Left lung (tissue), 14 donors: ENCODE measurements at places on chromosomes 13 and 19. TPM values are rescaled to one million over a fixed set of nuclear protein-coding genes. Genes with fewer than 3 reads are reported as not detected.

The LILRB5 gene
- total RNA-seq = 11.9 TPM

The SPRYD7 gene
- total RNA-seq = 13.9 TPM

The ACP7 gene
- total RNA-seq = not detected

The ZNF709 gene
- total RNA-seq = 2.0 TPM

The ABCC4 gene
- total RNA-seq = 26.2 TPM

The ZNF541 gene
- 0.37 TPM for total RNA-seq

The KLF1 gene
- total RNA-seq = not detected

The GPR4 gene
- 4.5 TPM for total RNA-seq

The CYP2F1 gene
- 1.0 TPM for total RNA-seq

The OR7D2 gene
- total RNA-seq = not detected

The TMEM150B gene
- 13.3 TPM for total RNA-seq

The TMC4 gene
- total RNA-seq = 74.0 TPM

The ZNF844 gene
- 7.6 TPM for total RNA-seq

The ZNF682 gene
- 6.2 TPM for total RNA-seq

The CD22 gene
- 6.5 TPM for total RNA-seq

GRCh38 chr19:18626906-18627305 is 9.9 kb upstream of the KLHL26 start:
- DNase-seq = no peak

- no peak for DNase-seq
Observed at GRCh38 chr19:17306285-17306714, 628 bp downstream of the MRPL34 start.

DNA sequence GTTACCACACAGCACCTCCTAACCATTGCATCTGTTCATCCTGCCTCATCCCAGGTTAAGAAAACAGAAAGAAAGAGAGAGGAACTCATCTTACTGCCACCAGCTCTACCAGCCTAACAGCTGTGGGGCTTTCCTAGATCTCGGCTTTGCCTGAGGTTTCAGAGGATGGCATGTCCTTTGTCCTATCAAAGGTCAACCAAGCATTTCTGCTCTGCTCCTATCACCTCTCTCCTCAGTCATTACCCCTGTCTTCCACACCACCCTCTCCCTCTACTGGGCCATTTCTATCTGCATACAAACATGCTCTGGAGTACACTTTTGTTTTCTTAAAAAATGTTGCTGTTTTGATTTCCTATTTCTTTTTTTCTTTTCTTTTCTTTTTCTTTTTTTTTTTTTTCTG is 393.3 kb downstream of the IRS2 start:
- DNase-seq = no peak

DNA sequence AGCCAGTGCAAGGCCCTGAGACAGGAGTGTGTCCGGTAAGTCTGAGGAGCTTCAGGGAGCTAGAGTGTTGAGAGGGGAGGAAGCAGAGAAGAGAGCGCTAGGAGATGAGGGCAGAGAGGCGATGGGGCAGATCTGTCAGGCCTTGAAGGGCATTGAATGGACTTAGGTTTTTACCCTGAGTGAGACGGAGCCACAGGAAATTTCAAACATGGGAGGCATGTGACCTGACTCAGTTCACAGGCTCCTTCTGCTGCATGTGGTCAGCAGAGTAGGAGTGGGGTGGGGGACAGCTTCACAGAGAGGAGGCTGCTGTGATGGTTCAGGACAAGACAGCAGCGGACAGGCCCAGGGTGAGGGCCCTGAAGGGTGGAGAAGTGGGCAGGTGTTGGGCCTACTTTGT is 2.5 kb upstream of the FAM98C start:
- no peak for DNase-seq

GRCh38 chr13:52646967-52647366 is 4.7 kb downstream of the HNRNPA1L2 start:
- no peak for DNase-seq

- DNase-seq = no peak
Observed at GRCh38 chr13:76830805-76831204, 55.4 kb downstream of the KCTD12 start.

DNA sequence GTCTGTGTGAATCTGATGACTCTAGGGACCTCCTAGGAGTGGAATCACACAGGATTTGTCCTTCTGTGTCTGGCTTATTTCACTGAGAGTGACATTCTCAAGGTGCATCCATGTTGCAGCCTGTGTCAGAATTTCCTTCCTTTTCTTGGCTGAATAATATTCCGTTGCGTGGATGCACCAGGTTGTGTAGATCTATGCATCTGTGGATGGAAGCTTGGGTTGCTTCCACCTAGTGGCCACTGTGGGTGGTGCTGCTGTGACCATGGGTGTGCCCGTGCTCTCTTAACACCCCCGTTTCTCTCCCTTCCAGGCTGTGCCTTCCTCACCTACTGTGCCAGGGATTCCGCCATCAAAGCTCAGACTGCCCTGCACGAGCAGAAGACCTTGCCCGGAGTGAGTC is 26.2 kb downstream of the CELF5 start:
- no peak for DNase-seq

- DNase-seq = peak; percentile 47
Observed at GRCh38 chr19:2552859-2553258, 76.9 kb downstream of the GADD45B start.

GRCh38 chr19:22427547-22427946 is 5.4 kb upstream of the ZNF98 start:
- no peak for DNase-seq

- DNase-seq = no peak
Observed at GRCh38 chr13:111033172-111034130, 81.7 kb upstream of the ARHGEF7 start.

DNA sequence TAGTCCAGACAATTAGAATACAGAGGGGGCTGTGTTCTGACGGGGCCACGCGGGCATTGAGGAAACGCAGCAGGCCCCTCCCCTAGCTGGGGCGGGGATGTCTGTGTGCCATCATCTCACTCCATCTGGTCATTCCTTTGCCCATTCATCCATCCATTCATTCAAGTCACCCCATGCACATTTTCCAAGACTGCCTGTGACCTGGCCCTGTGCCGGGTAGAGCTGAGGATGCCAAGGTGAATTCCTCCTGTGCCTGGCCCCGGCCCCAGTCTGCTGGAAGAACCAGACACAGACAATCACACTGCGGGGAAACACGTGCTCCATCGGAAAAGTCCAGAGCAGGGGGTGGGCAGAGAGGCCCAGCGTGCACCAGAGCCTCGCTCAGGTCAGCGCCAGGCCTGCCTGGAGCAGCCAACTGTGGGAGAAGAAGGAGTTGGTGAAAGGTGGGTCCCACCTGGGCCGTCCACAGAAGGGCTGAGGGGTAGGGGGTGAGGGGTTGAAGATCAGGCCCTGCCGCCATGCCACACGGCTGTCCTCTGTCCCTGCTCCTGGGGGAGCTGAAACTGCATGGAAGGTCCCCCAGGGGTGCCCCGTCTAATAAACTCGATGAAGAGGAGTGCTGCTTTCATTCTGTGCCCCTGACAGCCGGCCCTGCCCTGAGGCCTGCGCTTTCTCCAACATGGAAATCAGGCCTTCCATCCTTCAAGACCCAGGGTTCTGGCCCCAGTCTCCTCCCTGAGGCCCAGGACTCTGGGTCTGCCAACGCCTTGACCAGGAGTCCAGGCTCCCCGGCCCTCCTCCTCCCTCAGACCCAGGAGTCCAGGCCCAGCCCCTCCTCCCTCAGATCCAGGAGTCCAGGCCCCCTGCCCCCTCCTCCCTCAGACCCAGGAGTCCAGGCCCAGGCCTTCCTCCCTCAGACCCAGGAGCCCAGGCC is 1.6 kb upstream of the CACNG6 start:
- DNase-seq = no peak

GRCh38 chr13:47409778-47410177 is 512.9 kb upstream of the HTR2A start:
- no peak for DNase-seq

DNA sequence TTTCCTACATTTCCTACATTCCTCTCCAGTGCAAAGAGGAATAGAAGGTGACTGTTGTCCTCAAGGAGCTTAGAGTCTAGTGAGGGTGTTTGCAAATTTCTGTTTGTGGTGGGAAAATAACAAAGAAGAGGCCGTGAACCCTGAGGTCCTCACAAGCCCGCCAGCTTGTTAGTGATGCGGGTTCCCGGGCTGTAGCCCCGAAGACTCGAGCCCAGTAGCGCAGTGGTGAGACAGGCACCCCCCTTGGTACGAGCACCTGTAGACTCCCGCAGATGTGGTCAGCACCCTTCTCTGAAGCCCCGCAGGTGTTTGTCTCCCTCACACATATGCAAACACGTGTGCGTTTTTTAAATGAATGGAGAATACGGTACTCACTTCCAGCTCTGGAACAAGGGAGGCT is 26.5 kb upstream of the SPACA7 start:
- no peak for DNase-seq

GRCh38 chr13:64423467-64423866 is 2806.7 kb downstream of the PCDH9 start:
- no peak for DNase-seq

- DNase-seq = peak; percentile 52
Observed at GRCh38 chr13:74132776-74133656, 1.2 kb downstream of the KLF12 start.

DNA sequence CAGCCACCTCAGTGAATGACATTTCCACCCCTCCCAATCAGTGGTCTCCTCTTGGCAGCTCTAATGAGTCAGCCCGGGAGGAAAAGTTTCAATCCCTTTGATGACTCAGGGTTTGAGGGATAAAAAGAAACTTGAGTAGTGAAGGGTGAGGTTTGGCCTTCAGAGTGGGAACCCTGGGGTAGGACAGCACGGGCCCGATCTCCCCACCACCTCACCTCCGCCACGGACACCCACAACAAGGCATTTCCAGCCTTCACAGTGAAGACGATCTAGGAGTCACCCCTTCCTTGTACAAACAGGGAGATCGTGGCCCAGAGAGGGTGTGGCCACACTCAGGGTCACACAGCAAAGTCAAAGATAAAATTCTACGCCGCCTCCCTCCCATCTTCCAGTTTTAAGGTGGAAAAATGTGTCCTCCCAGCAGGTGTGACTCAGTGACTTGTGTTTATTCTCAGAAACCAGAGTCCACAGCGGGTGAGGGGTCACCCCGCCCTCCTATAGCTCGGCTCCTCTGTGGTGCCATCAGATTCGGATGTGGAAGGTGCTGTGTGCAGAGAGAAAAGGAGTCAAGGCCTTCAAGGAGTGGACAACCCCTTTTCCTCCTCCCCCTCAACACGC is 12.3 kb downstream of the CIB3 start:
- no peak for DNase-seq

DNA sequence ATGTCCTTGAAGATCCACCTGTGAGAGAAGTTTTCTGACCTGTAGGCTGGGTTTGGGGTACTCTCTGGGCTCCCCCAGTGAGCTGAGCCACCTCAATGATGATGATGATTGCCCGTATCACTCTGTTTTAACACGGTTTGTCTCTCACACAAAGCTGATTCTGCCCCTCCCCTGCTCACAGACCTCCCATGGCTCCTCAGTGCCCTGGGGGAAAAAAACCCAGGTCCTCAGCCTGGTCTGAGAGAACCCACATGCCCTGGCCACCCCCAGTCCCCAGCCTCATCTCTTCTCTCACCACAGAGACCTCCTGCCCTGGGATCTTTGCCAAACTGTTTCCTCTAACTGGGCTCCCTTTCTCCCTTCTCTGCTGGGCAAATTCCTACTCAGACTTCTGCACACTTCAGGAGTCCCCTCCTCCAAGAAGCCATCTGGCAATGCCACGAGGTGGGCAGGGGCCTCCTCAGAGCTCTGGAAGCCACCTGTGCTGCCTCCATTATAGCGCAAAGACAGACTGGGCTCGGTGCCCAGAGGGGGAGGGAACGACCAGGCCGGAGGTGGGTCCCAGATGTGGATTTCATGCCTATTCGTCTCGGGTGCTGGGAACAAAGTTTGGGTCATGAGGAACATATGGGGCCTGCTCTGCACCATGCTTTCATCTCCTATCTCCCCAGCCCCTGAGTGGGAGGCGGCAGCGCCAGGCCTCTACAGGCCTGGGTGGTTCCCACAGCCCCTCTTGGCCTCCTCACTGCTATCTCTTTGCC is 8.5 kb upstream of the CA11 start:
- no peak for DNase-seq

- no peak for DNase-seq
Observed at GRCh38 chr19:45824041-45824471, 8.9 kb upstream of the RSPH6A start.

GRCh38 chr19:49188626-49189200 is 31.1 kb downstream of the TRPM4 start:
- no peak for DNase-seq

GRCh38 chr19:50531171-50531612 is 17.5 kb upstream of the ASPDH start:
- DNase-seq = no peak

DNA sequence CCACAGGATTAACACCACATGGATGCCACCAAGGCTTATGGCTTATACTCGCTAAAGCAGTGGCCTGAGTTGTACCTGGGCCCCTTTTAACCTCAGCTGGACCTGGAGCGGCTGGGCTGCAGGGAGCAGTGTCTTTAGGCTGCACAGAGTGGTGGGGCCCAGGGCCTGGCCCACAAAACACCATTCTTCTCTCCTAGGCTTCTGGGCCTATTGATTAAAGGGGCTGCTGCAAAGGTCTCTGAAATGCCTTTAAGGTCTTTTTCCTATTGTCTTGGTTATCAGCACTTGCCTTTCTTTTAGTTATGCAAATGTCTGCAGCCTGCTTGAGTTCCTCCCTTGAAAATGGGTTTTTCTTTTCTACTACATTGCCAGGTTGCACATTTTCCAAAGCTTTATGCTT is 973.9 kb upstream of the PRR20A start:
- no peak for DNase-seq

- no peak for DNase-seq
Observed at GRCh38 chr19:6733338-6734095, 3.9 kb downstream of the GPR108 start.

DNA sequence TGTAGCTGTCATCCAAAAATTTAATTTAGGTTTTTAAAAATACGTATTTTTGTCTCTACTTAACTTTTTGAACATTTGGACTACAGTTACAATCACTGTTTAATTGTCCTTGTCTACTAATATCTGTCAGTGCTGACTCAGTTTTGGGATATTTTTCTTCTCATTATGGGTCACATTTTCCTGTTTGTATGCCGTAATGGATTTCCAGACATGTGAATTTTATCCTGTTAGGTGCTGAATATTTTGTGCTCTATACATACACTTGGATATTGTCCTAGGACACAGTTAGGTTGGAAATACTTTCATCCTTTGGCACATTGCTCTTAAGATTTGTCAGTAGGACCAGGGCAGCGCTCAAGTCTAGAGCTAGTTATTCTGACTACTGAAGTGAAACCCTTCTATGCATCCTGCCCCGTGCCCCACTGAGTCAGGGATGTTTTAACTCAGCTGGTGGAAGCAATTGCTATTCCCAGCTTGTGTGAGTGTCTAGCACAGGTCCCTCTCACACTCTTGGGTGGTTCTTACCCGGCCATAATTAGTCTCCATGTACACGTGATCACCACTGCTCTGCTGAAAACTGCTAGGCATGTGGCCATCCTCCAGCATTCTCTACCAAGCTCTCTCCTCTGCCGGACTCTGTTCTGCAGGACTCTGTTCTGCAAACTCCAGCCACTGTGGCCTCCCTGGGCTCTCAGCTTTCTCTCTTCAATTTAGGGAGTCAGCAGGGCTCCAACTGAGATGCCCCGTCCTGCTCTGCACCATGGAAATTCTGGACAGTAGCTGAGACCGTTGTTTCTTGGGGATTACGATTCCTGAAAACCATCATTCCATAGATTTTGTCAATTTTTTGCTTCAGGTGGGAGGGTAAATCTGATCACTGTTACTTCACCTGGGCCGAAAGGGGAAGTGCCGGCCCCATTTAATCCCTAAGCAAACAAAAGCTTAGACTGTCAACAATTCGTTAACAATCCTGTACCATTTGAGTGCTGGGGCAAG is 11.1 kb downstream of the PROZ start:
- no peak for DNase-seq

GRCh38 chr19:575527-576506 is 3.4 kb downstream of the BSG start:
- DNase-seq = peak; percentile 67
